Psoas muscle (tissue), 8 donors: ENCODE measurements at places on chromosomes 16 and 17.

GRCh38 chr17:39700148-39700987 is 504 bp downstream of the ERBB2 start:
- no peak for DNase-seq
- H3K4me1 ChIP-seq, result peaks cover 48% of the 10 kb centered on the region
- H3K27me3 ChIP-seq, result no peaks in the 10 kb centered on the region
- peak overlapping the region; percentile 94 for H3K4me3 ChIP-seq
- peak overlapping the region; percentile 78 for H3K27ac ChIP-seq

GRCh38 chr17:58331815-58332777 is 3.5 kb upstream of the TSPOAP1 start:
- peak; percentile 65 for DNase-seq
- peak overlapping the region; percentile 52 for H3K4me3 ChIP-seq
- no peaks in the 10 kb centered on the region for H3K4me1 ChIP-seq
- no peak overlapping the region for H3K27ac ChIP-seq
- H3K36me3 ChIP-seq, result no peaks in the 10 kb centered on the region

DNA sequence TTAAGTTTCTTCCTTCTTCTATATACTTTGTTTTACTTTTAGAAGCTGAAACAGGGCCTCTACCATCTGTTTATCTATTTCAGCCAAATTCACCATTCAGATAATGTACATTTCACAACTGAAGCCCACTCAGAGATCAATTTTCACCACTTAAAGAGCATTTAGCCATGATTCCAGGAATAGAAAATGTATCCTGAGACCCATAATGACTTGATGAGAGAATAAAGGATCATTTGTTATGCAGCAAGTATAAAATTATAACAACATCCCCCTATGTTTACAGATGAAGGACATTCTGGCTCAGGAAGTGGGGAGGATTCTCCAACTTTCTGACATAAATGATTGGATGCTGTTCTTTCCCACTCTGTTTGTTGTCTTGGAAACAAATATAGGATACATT is 962.1 kb upstream of the EEF2KMT start:
- H3K36me3 ChIP-seq, result no peaks in the 10 kb centered on the region
- H3K4me3 ChIP-seq, result no peak overlapping the region
- H3K27me3 ChIP-seq, result no peaks in the 10 kb centered on the region

DNA sequence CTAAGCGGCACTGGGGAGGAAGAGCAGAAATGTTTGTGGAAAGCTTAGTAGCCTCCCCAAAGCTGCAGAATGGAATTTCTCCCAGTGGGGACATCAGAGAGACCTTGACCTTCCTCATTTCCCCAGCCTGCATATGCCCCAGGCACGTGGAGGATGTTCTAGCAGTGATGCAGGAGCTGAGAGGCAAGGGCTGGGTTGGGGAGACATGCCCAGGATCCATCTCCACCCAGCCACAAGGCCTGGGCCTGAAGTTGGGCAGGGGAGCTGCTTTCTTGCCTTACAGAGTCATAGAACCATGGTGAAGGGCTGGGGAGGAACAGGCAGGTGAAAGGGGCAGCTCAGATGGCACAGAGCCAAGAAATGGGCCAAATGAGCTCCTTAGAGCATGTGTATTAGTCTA is 104.0 kb downstream of the TMEM132E start:
- H3K27me3 ChIP-seq, result peaks cover under 1% of the 10 kb centered on the region
- H3K4me1 ChIP-seq, result no peaks in the 10 kb centered on the region
- no peaks in the 10 kb centered on the region for H3K36me3 ChIP-seq
- no peak overlapping the region for H3K4me3 ChIP-seq

- H3K4me3 ChIP-seq, result no peak overlapping the region
- no peaks in the 10 kb centered on the region for H3K36me3 ChIP-seq
- H3K27me3 ChIP-seq, result no peaks in the 10 kb centered on the region
Measured at GRCh38 chr17:41672153-41672552, 16.5 kb upstream of the EIF1 start.

- no peak overlapping the region for H3K4me3 ChIP-seq
- peaks cover 16% of the 10 kb centered on the region for H3K4me1 ChIP-seq
- H3K36me3 ChIP-seq, result no peaks in the 10 kb centered on the region
Measured at GRCh38 chr16:84928679-84929420, 82.5 kb downstream of the ZDHHC7 start.

DNA sequence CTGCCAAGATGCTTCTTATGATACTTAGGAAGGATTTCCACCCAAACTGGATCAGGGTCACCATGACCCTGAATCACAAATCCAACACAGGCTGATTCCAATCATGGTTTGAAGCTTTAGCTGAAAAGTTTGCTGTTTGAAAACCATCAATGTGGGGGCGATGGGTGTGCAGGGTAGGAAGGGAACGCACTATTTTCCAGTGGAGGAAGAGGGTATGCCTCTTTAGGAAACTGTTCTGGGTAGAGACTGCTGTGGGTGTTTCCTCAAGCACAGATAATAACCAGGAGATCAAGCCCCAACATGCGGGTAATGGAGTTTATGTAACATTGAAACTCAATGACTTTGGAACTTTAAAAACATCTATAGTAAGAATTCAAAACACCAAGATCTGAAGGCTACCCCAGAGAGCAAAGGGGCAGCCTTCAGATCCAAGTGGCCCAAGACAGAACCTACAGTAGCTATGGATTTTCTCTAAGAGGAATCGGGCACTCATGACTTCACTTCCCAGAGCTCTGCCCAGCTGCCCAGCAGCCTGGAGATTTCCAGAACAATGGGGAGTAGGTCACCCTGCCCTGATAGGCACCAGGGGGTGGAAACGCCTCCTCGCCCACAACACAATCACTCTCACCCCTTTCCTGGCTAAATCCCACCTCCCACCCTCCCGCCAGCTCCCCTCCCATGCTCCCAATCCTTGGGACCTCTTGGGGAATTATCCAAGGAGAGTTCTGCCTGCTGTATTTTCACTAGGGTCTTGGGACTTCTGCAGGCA is 22.8 kb downstream of the TRIM25 start:
- no peak overlapping the region for H3K27ac ChIP-seq
- H3K36me3 ChIP-seq, result peaks cover 13% of the 10 kb centered on the region
- no peak overlapping the region for H3K4me3 ChIP-seq
- no peaks in the 10 kb centered on the region for H3K27me3 ChIP-seq

DNA sequence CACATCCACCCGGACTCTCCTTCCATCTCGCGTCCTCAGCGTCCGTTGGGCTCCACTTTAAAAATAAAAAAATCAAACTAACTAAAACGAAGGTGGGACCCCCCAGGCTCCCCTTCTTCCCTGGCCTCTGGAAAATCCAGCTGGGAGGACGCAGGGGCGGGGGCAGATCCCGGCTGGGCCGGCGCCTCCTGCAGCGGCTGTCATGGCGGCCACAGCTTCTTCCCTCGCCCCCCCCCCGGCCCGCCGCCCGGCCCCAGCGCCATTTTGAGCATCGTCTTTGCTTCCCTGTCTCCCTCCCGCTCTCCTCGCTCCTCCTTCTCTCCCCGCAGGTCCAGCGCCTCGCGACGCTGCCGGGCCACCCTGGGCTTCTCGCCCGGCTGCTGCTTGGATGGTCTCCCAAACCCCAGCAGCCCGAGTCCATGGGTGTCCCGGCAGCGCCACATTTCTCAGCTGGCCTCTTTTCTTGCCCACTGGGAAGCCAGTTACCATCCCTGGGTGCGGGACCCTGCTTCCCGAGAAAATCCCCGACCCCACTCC is 3.3 kb downstream of the HOXB2 start:
- H3K36me3 ChIP-seq, result no peaks in the 10 kb centered on the region
- peak overlapping the region; percentile 85 for H3K4me3 ChIP-seq
- peak; percentile 77 for DNase-seq
- H3K27ac ChIP-seq, result peak overlapping the region; percentile 89
- H3K4me1 ChIP-seq, result peaks cover 5% of the 10 kb centered on the region
- H3K27me3 ChIP-seq, result peaks cover 4% of the 10 kb centered on the region

GRCh38 chr16:10729104-10730048 is 14.3 kb upstream of the NUBP1 start:
- H3K4me3 ChIP-seq, result no peak overlapping the region
- DNase-seq, result peak; percentile 54
- no peaks in the 10 kb centered on the region for H3K36me3 ChIP-seq
- H3K27ac ChIP-seq, result no peak overlapping the region

- H3K4me1 ChIP-seq, result no peaks in the 10 kb centered on the region
- no peak for DNase-seq
- H3K27ac ChIP-seq, result no peak overlapping the region
- no peak overlapping the region for H3K4me3 ChIP-seq
Measured at GRCh38 chr16:65744401-65744800, 622.1 kb upstream of the CDH5 start.
